Tibial nerve (tissue), 4 donors: ENCODE measurements at places on chromosomes 5 and 9. TPM values are rescaled to one million over a fixed set of nuclear protein-coding genes. Genes with fewer than 3 reads are reported as not detected.
A peak's percentile ranks its signal among the peaks of the same experiment; 100 is the strongest.

Gene CNTNAP3
- total RNA-seq: 25.5 TPM

- DNase-seq: no peak
- no peaks in the 10 kb centered on the region for H3K27me3 ChIP-seq
- H3K4me1 ChIP-seq: no peaks in the 10 kb centered on the region
- no peaks in the 10 kb centered on the region for H3K36me3 ChIP-seq
Observed at GRCh38 chr9:127370147-127370579, 26.8 kb upstream of the SLC2A8 start.

Gene SMIM33
- not detected for total RNA-seq

- no peaks in the 10 kb centered on the region for H3K27me3 ChIP-seq
- no peak overlapping the region for H3K4me3 ChIP-seq
- no peaks in the 10 kb centered on the region for H3K36me3 ChIP-seq
Observed at GRCh38 chr9:72917892-72918509, 34.9 kb downstream of the ALDH1A1 start.

Gene AGXT2
- total RNA-seq: not detected

DNA sequence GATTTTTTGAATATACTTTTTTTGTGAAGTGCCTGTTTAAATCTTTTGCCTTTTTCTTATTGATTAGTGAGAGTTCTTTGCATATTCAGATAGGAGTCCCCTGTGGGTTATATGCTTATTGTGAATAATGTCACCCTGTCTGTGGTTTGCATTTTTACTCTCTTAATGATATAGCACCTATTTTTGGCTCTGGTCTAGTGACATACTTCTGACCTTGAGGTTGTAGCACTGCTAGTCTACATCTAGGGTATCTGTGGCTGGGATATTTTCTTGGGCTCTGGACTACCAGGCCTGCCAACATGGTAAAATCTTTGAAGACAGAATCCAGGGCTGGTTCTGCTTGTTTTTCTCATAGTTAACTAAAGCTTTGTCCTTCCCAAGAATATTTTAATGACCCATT is 13.5 kb upstream of the NKX2-5 start:
- no peaks in the 10 kb centered on the region for H3K36me3 ChIP-seq
- H3K27me3 ChIP-seq: peaks cover 98% of the 10 kb centered on the region
- H3K4me1 ChIP-seq: peaks cover 6% of the 10 kb centered on the region
- H3K27ac ChIP-seq: no peak overlapping the region
- no peak overlapping the region for H3K4me3 ChIP-seq

- no peak overlapping the region for H3K4me3 ChIP-seq
- H3K27me3 ChIP-seq: no peaks in the 10 kb centered on the region
- peaks cover 5% of the 10 kb centered on the region for H3K4me1 ChIP-seq
- DNase-seq: no peak
- H3K36me3 ChIP-seq: no peaks in the 10 kb centered on the region
- H3K27ac ChIP-seq: no peak overlapping the region
Observed at GRCh38 chr5:89083791-89084190, 200.8 kb upstream of the MEF2C start.

- peaks cover 96% of the 10 kb centered on the region for H3K36me3 ChIP-seq
- no peaks in the 10 kb centered on the region for H3K4me1 ChIP-seq
- H3K27ac ChIP-seq: no peak overlapping the region
- no peak overlapping the region for H3K4me3 ChIP-seq
- no peaks in the 10 kb centered on the region for H3K27me3 ChIP-seq
Observed at GRCh38 chr5:1334831-1335539, 9.9 kb downstream of the CLPTM1L start.

- no peak overlapping the region for H3K4me3 ChIP-seq
- no peaks in the 10 kb centered on the region for H3K36me3 ChIP-seq
- H3K27me3 ChIP-seq: no peaks in the 10 kb centered on the region
- DNase-seq: no peak
- no peaks in the 10 kb centered on the region for H3K4me1 ChIP-seq
- H3K27ac ChIP-seq: no peak overlapping the region
Observed at GRCh38 chr5:117262572-117263131, 688.0 kb upstream of the SEMA6A start.

- H3K4me1 ChIP-seq: no peaks in the 10 kb centered on the region
- H3K4me3 ChIP-seq: no peak overlapping the region
- no peak overlapping the region for H3K27ac ChIP-seq
- H3K36me3 ChIP-seq: no peaks in the 10 kb centered on the region
Observed at GRCh38 chr5:136106351-136107031, 26.2 kb upstream of the SMAD5 start.

- no peaks in the 10 kb centered on the region for H3K36me3 ChIP-seq
- DNase-seq: no peak
- H3K27ac ChIP-seq: no peak overlapping the region
- no peaks in the 10 kb centered on the region for H3K27me3 ChIP-seq
Observed at GRCh38 chr9:134864821-134865190, 15.8 kb upstream of the FCN2 start.

- peak overlapping the region; percentile 31 for H3K4me3 ChIP-seq
- H3K36me3 ChIP-seq: no peaks in the 10 kb centered on the region
- H3K4me1 ChIP-seq: peaks cover 29% of the 10 kb centered on the region
- H3K27ac ChIP-seq: no peak overlapping the region
Observed at GRCh38 chr5:163565492-163565891, 60.1 kb downstream of the MAT2B start.

- H3K4me1 ChIP-seq: no peaks in the 10 kb centered on the region
- H3K4me3 ChIP-seq: no peak overlapping the region
- no peaks in the 10 kb centered on the region for H3K36me3 ChIP-seq
Observed at GRCh38 chr5:89950234-89950633, 459.3 kb downstream of the CETN3 start.

- H3K36me3 ChIP-seq: no peaks in the 10 kb centered on the region
- no peak overlapping the region for H3K27ac ChIP-seq
- H3K27me3 ChIP-seq: no peaks in the 10 kb centered on the region
- H3K4me1 ChIP-seq: no peaks in the 10 kb centered on the region
- no peak overlapping the region for H3K4me3 ChIP-seq
Observed at GRCh38 chr5:119570910-119571309, 58.4 kb upstream of the FAM170A start.

DNA sequence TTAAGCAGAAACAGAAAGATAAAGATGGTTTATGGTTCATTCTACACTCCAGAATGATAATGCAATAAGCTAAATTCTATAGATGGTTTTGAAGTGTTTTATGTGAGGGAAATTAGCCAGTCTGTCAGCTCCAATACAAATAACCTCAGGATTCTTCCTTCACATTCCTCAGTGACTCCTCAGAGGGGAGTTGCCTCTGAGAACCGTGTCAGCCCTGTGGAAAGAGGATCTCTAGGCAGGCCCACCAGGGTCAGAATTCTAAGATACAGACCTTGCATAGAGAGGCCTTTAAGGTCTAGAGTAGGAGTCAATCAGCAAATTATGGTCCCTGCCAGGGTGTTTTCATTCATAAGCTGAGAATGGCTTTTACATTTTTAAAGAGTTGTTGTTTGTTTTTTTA is 26.6 kb downstream of the RUSC2 start:
- H3K27ac ChIP-seq: peak overlapping the region; percentile 61
- DNase-seq: no peak
- peaks cover 60% of the 10 kb centered on the region for H3K4me1 ChIP-seq
- no peak overlapping the region for H3K4me3 ChIP-seq
- no peaks in the 10 kb centered on the region for H3K36me3 ChIP-seq

- peaks cover 6% of the 10 kb centered on the region for H3K4me1 ChIP-seq
- no peaks in the 10 kb centered on the region for H3K27me3 ChIP-seq
- no peak overlapping the region for H3K4me3 ChIP-seq
Observed at GRCh38 chr9:123894822-123895221, 35.1 kb downstream of the DENND1A start.

- no peaks in the 10 kb centered on the region for H3K27me3 ChIP-seq
- H3K4me3 ChIP-seq: no peak overlapping the region
- no peak for DNase-seq
- H3K36me3 ChIP-seq: peaks cover 48% of the 10 kb centered on the region
Observed at GRCh38 chr5:72313141-72313540, 6.9 kb downstream of the MRPS27 start.

DNA sequence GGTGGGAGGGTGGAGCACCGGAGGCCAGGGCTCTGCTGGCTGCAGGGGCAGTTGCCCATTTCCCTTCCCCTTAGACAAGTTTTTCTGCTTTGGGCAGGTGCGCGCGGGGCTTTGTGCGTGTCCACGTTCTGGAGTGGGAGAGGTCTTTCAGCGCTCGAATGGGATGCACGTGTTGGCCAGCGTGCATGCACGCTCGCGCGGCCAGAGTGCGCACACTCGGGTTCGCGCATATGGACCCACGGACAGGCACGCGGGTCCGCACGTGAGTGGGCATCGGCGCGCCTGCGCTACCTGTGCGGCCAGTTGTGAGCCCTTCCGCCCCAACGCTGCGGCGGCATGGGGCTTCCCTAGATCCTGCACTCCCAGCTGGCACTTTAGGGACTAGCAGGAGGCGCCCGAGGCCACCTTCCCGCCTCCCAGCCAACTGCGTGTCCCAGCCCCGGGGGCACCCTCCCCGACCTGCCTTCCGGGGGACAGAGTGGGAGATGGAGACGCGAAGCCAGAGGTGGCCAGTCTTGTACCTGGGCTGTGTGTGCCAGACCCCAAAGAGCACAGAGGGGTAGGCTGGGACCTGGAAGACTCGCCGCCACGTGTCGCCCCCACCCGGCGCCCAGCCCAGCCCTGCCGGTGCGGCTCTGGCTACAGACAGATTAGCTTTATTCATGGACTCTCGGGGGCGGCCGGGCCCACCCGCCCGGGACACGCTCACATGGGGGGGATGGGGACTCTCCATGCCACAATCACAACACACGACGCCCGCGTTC is 9.8 kb upstream of the GPRIN1 start:
- H3K4me3 ChIP-seq: no peak overlapping the region
- no peak overlapping the region for H3K27ac ChIP-seq
- H3K36me3 ChIP-seq: no peaks in the 10 kb centered on the region
- no peaks in the 10 kb centered on the region for H3K27me3 ChIP-seq
- H3K4me1 ChIP-seq: peaks cover 16% of the 10 kb centered on the region

Gene FER
- 28.5 TPM for total RNA-seq

DNA sequence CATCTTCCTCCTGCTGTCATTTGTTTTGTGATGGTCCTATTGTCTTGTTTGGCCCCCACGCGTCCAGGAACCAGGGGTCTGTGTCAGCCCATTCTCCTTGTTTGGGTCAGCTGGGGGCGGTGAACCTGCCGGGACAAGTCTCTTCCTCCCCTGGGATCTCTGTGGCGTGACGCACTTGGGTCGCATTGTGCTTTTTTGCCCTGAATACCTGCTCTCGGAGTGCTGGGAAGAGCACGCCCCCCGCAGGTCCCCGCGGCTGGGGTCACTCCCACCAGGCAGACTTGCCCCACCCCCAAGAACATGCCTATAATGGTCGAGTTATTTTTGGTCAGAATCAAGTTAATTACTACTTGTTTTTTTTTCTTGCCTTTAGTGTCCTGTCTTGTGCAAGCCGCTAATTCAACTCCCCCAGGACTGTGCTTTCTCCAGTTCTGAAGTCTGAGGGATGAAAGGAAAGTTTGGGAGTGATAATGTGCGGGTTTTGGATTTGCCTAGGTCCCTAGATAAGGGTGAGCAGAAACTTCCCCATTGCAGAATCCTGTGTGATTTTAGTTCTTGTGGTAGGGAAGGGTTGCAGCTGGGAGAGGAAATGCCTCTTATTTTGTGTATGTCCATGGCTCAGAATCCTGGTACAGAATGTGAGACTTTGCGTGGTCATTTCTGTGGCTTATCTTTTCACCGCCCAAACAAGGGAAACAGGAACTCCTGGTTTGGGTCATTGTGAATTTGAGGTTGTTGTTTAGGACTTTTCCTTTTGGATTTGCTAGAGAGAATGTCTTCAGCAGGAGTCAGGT is 789 bp downstream of the ACER2 start:
- peak overlapping the region; percentile 80 for H3K27ac ChIP-seq
- no peaks in the 10 kb centered on the region for H3K27me3 ChIP-seq
- H3K4me3 ChIP-seq: peak overlapping the region; percentile 84
- no peak for DNase-seq
- H3K36me3 ChIP-seq: no peaks in the 10 kb centered on the region

GRCh38 chr5:157596487-157596886 is 20.9 kb upstream of the ADAM19 start:
- H3K27ac ChIP-seq: no peak overlapping the region
- no peaks in the 10 kb centered on the region for H3K27me3 ChIP-seq
- no peak overlapping the region for H3K4me3 ChIP-seq
- DNase-seq: no peak
- H3K36me3 ChIP-seq: no peaks in the 10 kb centered on the region

DNA sequence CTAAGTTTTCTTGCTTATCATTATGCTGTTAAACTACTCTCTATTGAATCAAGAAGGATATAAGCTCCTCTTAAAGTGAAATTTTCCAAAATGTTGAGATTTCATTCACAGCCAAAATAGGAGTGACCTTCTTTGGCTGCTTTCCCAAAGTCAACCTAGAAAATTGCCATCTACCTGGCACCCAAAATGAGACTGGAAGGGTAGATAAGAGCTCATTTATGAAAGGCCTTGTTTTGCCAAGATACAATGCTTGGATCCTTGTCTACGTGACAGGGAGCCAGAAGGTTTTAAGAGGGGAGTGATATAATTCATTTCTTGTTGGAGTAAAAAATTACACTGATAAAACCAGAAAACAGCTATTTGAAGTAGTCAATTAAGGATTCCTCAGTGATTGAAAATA is 287.1 kb downstream of the IZUMO3 start:
- H3K27me3 ChIP-seq: no peaks in the 10 kb centered on the region
- no peak overlapping the region for H3K27ac ChIP-seq
- DNase-seq: no peak
- H3K36me3 ChIP-seq: no peaks in the 10 kb centered on the region
- no peaks in the 10 kb centered on the region for H3K4me1 ChIP-seq
- no peak overlapping the region for H3K4me3 ChIP-seq

GRCh38 chr5:39624268-39624886 is 199.6 kb upstream of the DAB2 start:
- no peaks in the 10 kb centered on the region for H3K27me3 ChIP-seq
- H3K4me3 ChIP-seq: no peak overlapping the region
- no peak for DNase-seq
- peak overlapping the region; percentile 71 for H3K27ac ChIP-seq
- peaks cover 16% of the 10 kb centered on the region for H3K4me1 ChIP-seq

GRCh38 chr5:176441921-176442323 is 6.3 kb upstream of the FAF2 start:
- H3K36me3 ChIP-seq: no peaks in the 10 kb centered on the region
- H3K27ac ChIP-seq: no peak overlapping the region
- no peak overlapping the region for H3K4me3 ChIP-seq
- no peaks in the 10 kb centered on the region for H3K27me3 ChIP-seq
- no peak for DNase-seq

DNA sequence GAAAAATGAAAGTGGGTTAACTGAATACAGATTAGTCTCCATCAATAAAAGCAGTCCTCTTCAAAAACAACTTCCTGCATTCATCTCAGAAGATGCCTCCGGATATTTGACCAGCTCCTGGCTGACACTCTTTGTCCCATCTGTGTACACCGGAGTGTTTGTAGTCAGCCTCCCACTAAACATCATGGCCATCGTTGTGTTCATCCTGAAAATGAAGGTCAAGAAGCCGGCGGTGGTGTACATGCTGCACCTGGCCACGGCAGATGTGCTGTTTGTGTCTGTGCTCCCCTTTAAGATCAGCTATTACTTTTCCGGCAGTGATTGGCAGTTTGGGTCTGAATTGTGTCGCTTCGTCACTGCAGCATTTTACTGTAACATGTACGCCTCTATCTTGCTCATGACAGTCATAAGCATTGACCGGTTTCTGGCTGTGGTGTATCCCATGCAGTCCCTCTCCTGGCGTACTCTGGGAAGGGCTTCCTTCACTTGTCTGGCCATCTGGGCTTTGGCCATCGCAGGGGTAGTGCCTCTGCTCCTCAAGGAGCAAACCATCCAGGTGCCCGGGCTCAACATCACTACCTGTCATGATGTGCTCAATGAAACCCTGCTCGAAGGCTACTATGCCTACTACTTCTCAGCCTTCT is 16.6 kb downstream of the F2R start:
- peaks cover 10% of the 10 kb centered on the region for H3K36me3 ChIP-seq
- no peaks in the 10 kb centered on the region for H3K4me1 ChIP-seq
- no peak for DNase-seq

Gene ITGA1
- total RNA-seq: 28.0 TPM

Gene AP3B1
- 46.5 TPM for total RNA-seq
